ENCODE measurements at places on chromosomes 13 and 19. TPM values are rescaled to one million over a fixed set of nuclear protein-coding genes. Genes with fewer than 3 reads are reported as not detected.

- no peak for DNase-seq
These were observed 1.3 kb downstream of the RPL18A start for GRCh38 chr19:17860993-17861360.

GRCh38 chr19:1811472-1811894 lies 593 bp downstream of the ATP8B3 start:
- peak; percentile 73 for DNase-seq

DNA sequence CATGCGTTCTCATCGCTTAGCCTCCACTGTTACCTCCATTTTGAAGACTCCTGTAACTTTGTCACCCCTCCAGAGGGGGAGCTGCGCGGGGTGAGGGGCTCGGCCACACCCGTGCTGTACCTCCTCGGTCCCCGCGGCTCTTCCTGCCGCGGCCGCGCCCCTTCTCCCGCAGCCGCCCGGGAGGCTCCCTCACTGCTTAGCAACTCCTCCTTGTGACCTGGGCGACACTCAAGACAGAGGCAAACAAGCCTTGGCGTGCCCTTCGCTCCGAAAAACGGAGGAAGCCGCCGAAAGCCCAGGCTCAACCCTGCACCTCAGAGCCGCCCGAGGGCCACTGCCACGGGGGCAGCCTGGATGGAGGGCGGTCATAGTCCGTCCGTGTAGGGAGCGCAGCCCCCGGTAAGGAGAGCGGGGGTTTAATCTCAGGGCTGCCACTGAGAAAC lies 494.3 kb downstream of the FOXO1 start:
- DNase-seq, result no peak

GRCh38 chr13:49353908-49354307 lies 90.0 kb downstream of the CAB39L start:
- no peak for DNase-seq

GRCh38 chr13:75643693-75644092 lies 7.6 kb downstream of the LMO7 start:
- DNase-seq, result no peak

- no peak for DNase-seq
These were observed 37.0 kb downstream of the IRS2 start for GRCh38 chr13:109749365-109749764.

- DNase-seq, result no peak
These were observed 581.0 kb upstream of the SPRY2 start for GRCh38 chr13:80921971-80922370.

- DNase-seq, result no peak
These were observed 57.5 kb downstream of the ZNF726 start for GRCh38 chr19:23972161-23972560.

GRCh38 chr13:46318986-46319385 lies 68.1 kb downstream of the RUBCNL start:
- DNase-seq, result no peak

- no peak for DNase-seq
These were observed 52.8 kb downstream of the TNFSF13B start for GRCh38 chr13:108322206-108322824.

DNA sequence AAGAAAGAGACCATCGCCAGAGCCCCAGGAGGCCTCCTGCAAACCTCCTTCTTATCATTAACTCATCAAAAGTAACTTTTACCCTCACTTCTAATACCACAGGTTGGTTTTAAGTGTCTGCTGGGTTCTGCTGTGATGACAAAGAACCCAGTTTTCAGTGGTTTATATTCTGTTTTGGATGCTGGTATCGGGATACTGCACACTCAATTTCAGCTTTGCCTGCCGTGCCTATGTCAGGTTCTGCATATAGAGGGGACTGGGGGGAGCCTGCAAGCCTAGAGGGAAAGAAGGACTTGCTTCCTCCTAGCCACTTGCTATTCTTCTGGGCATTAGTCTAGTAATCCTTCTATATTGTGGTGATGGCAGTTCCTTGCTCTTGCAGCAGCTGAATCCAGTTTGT lies 242.4 kb downstream of the KCNRG start:
- no peak for DNase-seq

- DNase-seq, result peak; percentile 45
These were observed 396.9 kb upstream of the SLITRK5 start for GRCh38 chr13:87274209-87274819.

GRCh38 chr13:78657699-78658629 lies 991 bp downstream of the OBI1 start:
- no peak for DNase-seq

GRCh38 chr13:111241006-111241755 lies 79.3 kb upstream of the TEX29 start:
- DNase-seq, result no peak

GRCh38 chr19:46546194-46546896 lies 50.7 kb upstream of the PNMA8B start:
- DNase-seq, result peak; percentile 64

DNA sequence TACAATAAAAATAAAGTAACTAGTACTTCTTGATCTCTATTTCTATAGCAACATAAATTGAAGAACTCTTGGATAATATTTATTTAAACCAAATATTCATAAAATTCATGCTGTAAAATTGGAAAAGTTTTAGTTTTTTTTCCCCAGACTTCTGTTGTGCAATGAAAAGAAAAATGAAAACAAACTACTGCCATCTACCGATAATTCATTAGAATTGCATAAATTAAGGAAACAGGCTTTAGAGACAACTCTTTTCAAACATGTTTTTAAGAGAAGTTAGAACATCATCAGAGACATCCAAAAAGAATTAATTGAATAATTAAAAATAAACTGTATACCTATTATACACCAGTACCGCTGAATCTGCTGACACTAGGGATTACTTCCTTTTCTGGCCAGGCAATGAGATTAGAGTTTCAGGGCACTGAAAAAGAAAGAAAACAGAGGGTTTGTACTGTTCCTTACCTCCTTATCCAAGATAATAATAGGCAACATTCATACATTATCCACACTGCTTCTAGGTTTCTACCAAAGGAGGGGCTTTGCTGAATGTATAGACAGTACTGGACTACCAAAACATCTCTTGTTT lies 4.9 kb downstream of the CCDC122 start:
- no peak for DNase-seq

DNA sequence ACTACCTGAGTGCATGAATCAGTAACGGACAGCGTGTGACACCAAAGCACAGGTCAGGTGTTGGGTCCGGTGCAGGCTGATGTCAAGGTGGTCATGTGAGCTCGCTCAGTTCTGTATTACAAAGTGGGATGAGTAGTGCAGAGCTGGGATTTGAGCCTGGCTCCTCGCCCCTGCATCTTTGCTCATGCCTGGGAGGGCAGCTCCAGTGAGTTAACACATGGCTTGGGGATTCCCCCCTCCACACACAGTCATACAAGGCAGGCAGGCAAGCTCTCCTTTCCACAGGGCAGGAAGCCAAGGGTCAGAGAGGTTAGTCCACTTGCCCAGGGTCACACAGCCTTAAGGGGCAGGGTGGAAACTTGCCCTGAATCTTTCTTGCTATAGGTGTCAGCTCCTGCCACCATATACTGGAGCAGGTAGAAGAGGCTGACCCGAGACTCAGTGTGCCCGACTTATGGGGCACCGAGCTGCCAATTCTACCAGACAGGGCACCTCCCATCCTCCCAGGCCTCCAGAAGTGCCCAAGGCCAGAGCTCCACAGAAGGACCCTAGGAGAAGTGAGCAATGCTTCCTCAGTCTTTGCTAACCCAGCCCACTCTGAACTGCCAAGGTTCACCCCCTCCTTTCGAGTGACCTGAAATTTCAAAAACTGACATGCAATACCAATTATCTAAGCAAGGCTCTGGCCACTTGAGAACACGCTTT lies 35.4 kb downstream of the ZNF787 start:
- DNase-seq, result no peak

CGB2 gene
- not detected for total RNA-seq

RYR1 gene
- total RNA-seq, result 0.68 TPM

COX7A1 gene
- 3.9 TPM for total RNA-seq

HIF3A gene
- 8.9 TPM for total RNA-seq

SHC2 gene
- total RNA-seq, result 57.8 TPM

ZNF528 gene
- total RNA-seq, result 3.8 TPM
